Sigmoid colon (tissue), 7 donors: ENCODE measurements at places on chromosomes 6 and 20.
A peak's percentile ranks its signal among the peaks of the same experiment; 100 is the strongest.

DNA sequence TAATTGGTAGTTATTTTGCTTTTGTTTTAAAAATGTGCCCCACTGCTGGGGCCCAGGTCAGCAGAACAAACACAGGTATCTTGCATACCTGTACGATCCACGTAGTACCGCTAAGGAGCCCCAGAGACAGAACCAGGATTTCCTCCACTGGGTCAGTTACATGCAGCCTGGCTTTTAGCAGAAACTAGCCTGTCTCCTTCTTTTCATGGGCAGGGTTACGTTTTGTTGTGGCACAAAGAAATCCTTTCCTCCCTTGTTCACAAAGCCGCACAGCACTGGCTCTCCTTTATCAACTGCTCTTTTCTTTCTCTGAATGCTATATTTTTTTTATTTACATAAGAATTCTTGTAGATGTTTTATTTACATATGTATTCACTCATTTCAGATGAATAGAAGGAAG is 190.3 kb upstream of the POU3F2 start:
- no peak for DNase-seq

GRCh38 chr20:24970030-24970553 is 21.0 kb downstream of the CST7 start:
- peak; percentile 27 for DNase-seq

GRCh38 chr6:166341464-166341863 is 881 bp downstream of the SFT2D1 start:
- DNase-seq = no peak

DNA sequence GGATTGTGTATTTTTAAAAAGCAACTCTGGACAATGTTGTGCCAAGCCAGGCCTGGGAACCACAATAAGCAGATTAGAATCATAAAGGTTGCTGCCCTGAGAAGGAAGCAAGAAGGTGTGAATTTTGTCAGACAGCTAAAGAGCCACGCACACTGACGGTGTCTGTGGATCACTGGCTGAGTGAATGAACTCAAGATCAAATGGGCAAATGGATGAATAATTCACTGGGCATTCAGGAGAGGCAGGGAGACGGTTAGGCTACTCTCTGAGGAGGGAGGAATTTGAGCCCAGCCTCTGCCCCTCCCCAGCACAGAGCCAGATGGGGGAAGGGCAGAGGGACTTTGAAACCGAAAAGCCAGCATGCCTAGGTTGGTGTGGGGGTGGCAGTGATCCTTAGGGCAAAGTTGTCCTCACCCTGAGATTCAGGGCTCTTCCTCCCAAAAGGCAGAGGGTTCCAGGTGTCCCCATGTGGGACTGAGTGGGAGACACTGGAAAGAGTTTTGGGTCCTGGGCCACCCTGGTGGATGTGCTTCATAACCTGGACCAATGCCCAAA is 19.5 kb upstream of the SLC22A7 start:
- DNase-seq = no peak

GRCh38 chr6:87671555-87672029 is 30.4 kb downstream of the AKIRIN2 start:
- DNase-seq = no peak

DNA sequence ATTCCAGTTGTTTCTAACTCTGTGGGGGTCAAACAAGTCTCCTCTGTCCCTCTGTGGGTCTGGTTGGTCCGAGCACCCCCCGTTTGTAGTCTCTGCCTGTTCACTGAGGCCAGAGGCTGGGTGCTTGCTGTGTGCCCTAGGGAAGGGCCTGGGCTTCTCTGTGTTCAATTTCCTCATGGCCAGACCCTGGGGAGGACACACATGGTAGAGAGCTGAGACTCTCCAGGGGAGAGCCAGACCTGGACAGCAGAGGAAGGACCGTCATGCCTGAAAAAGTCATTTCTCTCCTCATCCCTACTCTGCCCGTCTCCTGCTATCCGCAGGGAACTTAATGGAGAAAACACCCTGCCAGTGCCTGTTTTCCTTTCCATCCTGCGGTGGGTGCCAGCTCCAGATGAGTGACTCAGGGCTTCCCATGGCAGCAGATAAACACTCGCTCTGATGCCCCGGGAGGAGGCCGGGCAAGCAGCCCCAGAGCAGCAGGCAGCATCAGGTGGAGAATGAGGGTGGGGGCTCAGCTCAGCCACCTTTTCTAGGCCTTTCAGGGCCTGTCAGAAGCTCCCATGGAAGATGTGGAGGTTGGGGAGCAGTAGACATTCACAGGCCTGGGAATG is 51.9 kb downstream of the SNAI1 start:
- DNase-seq = peak; percentile 88

DNA sequence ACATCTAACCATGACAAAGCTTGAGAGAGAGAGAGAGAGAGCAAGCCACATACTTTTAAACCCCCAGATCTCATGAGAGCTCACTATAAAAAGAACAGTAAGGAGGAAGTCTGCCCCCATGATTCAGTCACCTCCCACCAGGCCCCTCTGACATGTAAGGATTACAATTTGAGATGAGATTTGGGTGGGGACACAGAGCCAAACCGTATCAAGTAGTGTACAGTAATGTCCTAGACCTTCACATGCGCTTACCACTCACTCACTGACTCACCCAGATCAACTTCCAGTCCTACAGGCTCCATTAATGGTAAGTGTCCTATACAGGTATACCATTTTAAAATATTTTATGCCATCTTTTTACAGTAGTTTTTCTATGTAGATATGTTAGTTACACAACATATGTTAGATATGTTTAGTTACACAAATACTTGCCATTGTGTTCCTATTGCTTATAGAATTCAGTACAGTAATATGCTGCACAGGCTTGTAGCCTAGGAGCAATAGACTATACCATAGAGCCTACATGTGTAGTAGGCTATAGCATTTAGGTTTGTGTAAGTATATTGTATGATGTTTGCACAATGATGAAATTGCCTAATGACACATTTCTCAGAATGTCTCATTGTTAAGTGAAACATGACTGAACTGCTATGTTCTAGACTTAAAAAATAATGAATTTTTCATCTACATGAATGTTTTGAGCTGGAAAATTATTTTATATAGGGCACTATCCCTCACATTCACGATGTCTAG is 11.7 kb downstream of the TSPYL1 start:
- DNase-seq = no peak

GRCh38 chr20:37314617-37315016 is 25.2 kb downstream of the MANBAL start:
- peak; percentile 85 for DNase-seq

GRCh38 chr20:43755851-43756250 is 29.0 kb upstream of the GTSF1L start:
- DNase-seq = no peak

DNA sequence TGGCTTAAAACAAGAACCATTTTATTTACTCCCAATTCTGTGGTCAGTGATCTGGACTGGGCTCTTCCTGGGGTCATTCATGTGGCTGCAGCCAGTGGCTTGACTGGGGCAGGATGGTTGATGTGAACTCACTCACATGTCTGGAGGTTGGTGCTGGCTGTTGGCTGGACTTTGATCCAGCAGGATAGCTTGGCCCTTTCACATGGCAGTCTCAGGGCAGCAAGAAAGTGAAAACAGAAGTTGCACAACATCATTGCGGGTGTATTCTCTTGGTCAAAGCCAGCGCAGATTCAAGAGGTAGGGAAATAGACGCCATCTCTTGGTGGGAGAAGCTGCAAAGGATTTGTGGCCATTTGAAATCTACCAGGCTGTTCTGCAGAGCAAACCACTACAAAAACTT is 77.2 kb downstream of the MDGA1 start:
- DNase-seq = peak; percentile 14

- no peak for DNase-seq
Measured at GRCh38 chr20:60268491-60268890, 310.3 kb downstream of the CDH26 start.

DNA sequence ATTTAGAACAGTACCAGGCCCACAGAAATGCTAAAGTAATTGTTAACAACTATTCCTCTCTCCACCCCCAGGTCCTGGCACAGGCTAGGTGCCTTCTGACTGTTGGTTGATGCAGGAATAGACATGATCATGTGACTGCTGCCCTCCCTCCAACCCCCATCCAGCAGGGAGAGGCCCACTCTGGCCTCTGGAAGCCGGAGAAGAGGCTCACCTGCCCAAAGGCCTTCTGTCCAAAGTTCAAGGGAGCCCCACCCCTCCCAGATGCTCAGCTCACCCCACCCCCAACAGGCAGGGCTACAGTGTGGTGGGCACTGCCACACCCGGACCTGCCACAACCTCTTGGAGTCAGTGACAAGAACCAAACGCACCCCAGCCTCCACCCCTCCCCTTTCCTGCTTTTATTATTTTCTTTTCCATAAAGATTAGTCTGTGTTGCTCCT is 26.9 kb upstream of the FOXP4 start:
- no peak for DNase-seq

GRCh38 chr6:48977573-48977972 is 485.5 kb downstream of the MMUT start:
- DNase-seq = no peak

DNA sequence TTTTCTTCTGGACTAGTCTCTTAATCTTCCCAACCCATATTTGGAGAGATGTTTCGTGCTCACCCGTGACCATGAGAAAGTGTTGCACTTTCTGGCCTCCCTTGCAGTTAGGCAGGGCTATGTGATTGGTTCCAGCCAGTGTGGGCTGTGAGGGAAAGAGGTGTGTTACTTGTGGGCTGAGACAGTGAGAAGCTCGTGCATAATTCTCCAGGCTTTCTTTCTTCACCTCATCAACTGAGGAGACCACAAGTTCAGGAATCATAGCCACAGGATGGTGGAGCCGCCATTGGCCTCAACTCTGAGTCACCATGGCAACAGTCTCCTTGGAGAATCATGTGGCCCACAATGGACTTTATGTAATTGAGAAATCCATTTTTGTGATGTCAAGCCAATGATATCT is 57.5 kb upstream of the FUCA2 start:
- no peak for DNase-seq

DNA sequence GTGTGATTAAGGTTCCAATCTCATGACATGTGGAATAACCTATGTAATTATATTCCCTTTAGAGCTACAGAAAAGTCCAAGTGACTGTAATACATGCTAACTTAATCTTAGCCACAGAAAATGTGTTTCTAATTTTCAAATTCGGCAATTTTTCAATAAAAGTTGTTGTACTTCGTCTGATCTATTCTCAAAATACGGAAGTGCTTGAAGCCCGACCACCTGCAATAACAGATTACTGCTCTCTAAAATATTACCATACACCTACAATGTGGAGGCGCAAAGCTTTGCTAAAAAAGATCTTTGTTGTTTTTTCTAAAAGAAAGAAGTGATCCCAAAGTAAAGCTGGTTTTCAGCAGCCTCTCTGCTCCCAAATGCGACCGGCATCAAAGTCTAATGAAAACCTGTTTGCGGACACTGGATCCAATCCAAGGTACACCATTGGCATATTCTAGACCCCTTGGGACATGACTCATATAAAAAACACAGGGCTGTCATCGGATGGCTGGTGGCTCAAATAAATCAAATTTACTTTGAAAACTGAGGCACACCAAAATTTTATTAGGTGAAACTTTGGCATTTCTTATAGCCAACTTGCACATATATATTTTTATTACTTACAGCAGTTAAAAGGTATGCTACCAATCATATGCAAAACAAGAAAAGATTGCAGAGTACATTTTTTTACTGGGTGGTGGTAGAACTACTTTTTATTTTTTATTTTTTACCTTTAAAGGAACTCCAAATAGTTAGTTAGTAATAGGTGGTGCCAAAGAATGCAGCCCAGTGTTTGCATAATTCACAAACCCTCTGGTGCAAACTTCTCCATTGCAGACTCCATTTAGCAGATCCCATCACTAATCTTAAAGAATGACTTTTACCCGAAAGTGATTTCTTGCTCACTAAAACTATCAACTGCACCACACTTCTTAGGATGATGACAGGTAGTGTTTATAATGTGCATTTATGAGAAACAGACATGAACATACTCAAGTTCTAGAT is 118.7 kb upstream of the TBX18 start:
- DNase-seq = no peak

DNA sequence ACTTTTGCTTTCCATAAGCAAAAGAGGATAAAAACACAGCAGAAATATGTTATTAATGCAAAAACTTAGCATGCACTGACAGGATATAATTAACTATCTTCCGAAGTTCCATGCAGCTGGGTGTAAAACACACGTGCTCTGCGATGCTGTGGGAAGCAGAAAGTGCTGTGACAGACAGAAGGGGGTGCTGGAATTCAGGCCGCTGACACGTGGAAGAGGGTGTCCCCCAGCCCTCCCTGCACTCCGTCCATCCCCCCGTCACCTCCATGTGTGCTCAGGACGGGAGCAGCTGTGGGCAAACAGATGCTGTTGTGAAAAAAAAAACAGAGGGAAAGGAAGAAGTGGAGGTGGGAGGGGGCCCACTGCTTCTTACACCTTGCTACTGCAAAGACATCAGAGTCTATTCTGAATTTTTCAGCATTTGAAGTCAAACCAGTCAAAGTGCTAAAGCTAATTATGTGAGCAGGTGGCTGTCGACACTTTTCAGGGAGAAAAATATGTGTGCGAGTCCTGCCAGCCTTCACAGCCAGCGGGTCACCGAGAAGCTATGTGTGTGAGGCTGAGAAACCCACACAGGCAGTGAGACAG is 175.9 kb upstream of the AFDN start:
- DNase-seq = no peak

- no peak for DNase-seq
Measured at GRCh38 chr6:29797135-29797534, 30.5 kb upstream of the HLA-G start.

GRCh38 chr6:3749977-3750316 is 1.6 kb downstream of the PXDC1 start:
- DNase-seq = peak; percentile 91

DNA sequence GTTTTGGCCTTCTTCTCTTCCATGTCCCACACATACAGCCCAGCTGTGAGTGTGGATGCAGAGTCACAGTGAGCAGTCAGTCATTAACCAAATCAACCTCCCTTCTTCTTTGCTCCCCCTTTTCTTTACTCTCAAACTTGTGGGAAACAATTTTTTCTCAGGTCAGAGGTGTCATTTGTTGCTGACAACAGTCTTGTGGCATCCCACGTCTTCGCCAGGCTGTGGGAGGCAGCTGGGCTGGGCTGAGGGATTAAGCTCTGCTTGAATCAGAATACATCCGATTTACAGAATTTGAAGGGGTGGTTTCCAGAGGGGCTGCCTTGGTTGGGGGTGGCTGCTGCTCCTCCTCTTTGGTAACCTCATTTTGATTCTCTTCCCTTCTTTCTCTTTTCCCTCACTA is 40.5 kb downstream of the SCGN start:
- DNase-seq = no peak

DNA sequence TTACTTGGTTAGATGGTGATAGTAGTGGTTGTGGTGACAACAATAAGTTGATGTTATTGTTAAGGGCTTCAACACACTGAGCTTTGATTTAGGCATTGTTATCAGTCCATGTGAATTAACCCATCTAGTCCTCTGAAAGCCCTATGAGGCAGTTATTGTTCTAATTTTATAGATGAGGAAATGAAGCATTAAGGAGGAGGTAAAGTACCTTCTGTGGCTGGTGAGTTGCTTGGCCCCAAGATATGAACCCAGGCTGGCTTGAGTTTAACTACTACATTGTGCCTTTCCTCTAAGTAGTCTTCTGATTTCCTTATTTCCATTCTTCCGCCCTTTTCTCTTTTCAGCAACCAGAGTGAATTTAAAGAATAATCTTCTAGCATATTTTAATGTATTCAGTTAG is 81.7 kb downstream of the QKI start:
- DNase-seq = no peak

- no peak for DNase-seq
Measured at GRCh38 chr6:3661390-3661789, 90.1 kb downstream of the PXDC1 start.
